RPMI7951 (cell line): ENCODE measurements at places on chromosomes 4 and X. TPM values are rescaled to one million over a fixed set of nuclear protein-coding genes. Genes with fewer than 3 reads are reported as not detected.
A peak's percentile ranks its signal among the peaks of the same experiment; 100 is the strongest.

ATG4A gene
- 11.7 and 14.9 TPM in 2 replicates for total RNA-seq

BTK gene
- not detected in 2 replicates for total RNA-seq

SGMS2 gene
- 14.0 and 15.3 TPM in 2 replicates for total RNA-seq

- no peak for DNase-seq
Observed at GRCh38 chr4:152482211-152482610, 53.7 kb downstream of the FBXW7 start.

- peak; percentile 97 for DNase-seq
Observed at GRCh38 chrX:45824471-45824870, 623.8 kb upstream of the DIPK2B start.

DNA sequence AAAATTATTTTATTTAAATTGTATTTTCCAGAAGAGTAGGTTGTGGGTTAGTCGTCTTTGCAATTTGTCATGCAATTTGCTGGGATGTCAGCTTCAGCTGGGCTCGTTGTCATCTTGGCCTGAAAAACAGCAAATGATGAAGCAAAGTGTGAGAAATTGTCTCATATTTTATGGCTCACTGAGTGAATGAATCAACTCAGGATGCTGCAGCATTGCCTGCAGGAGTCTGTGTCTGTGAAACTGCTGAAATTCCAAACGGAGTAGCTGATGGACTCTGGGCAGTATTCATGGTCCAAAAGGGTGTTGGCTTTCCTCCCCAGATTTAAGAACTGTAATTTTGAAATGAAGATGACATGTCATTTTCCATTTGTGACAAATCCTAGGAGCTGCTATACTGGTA is 37.2 kb downstream of the CXCL8 start:
- DNase-seq, result peak; percentile 51

- no peak for DNase-seq
Observed at GRCh38 chr4:165780735-165781134, 92.3 kb upstream of the TLL1 start.
